ENCODE measurements at places on chromosomes 5 and 9.

DNA sequence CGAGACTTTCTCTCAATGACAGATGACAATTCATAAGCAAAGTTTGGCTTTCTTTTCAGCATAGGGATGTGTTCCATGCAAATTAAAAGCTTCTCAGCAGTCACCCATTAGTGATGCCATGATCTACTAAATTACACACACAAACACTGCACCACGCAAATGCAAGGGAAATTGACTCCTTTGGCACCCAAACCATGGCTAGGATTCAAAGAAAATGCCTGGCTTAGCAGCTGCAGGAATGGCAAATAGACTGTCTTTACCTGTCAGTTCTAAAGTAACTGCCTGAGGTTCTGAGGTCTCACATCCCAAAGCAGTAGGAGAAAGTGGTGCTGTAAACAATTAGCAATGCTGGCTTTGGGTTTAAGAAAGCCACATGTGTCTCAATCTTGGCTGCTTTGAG is 108.6 kb upstream of the ATP10B start:
- no peak for DNase-seq

GRCh38 chr9:33080534-33080933 is 4.1 kb upstream of the SMU1 start:
- no peak for DNase-seq

DNA sequence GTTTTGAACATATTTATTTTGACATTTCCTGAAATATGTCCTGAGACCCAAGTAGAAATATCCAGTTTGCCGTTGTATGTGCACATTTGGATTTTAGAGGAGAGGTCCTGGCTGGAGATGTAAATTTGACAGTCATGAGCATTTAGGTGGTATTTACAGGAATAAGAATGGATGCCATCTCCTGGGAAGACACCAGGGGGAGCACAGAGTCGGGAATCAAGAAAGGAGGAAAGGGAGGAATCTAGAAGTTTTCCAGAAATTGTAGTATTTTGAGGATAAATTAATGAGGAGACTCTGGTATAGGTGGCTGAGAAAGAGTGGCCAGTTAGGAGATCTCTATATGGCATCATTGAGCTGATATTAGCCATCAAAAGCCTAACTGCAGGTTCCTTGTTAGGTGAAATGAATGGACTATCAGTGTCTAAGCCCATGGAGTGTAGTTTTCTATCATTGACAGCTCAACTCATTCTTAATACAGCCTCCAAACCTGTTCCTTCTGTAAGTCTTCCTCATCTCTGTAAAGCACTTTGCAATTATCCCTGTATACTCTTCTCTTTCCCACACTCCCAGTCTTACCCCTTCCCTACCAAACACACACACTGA is 7.2 kb downstream of the GAPT start:
- DNase-seq = peak; percentile 30

- no peak for DNase-seq
Observed at GRCh38 chr5:107403228-107403953, 267.3 kb downstream of the EFNA5 start.

- DNase-seq = no peak
Observed at GRCh38 chr5:50874306-50875001, 208.0 kb downstream of the PARP8 start.

- no peak for DNase-seq
Observed at GRCh38 chr9:841371-842209, at the start of gene DMRT1. TSS of gene DMRT1 (plus strand) at chr9:841697. CDS start at chr9:841839, 142 bp downstream.

- DNase-seq = no peak
Observed at GRCh38 chr9:121557581-121558447, 58.2 kb upstream of the GGTA1 start.

- no peak for DNase-seq
Observed at GRCh38 chr9:19032406-19032805, 603 bp downstream of the SAXO1 start.

- DNase-seq = no peak
Observed at GRCh38 chr9:70902171-70902570, 219.2 kb downstream of the TRPM3 start.

DNA sequence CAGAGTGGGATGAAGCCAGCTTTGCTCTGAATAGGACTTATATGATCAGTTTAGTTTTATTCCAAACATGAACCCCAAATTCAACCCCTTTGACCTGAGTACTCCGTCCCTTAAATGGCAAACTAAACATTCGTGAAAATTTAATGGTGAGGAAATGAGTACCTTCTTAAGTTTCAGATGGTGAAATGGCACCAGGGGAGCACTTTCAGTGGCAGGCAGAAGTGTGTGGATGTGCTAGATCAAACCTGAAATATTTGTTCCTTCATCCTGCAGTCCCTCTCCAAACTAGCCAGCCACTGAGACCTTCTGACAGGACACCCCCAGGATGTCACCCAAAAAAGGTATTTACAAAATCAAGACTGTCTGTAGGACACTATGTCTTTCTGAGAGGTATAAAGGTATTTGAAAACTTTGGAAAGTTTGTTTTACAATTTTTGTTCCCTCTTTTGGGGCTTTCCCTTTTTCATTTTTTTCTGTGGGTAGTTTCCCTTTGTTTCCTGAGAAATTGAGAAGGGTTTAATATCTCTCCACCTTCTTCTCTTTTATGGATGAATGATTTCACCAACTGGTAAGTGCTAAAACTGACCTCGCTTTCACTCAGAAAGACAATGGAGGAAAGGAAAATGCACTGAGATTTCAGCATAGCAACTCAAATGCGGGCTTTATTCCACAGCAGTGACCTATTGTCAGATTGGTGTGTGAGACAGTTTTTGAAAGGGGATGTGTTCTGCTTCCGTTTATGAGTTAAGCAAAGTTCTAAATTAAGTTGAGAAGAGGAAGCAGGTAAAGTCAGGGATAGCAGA is 127.1 kb downstream of the TMC1 start:
- no peak for DNase-seq

DNA sequence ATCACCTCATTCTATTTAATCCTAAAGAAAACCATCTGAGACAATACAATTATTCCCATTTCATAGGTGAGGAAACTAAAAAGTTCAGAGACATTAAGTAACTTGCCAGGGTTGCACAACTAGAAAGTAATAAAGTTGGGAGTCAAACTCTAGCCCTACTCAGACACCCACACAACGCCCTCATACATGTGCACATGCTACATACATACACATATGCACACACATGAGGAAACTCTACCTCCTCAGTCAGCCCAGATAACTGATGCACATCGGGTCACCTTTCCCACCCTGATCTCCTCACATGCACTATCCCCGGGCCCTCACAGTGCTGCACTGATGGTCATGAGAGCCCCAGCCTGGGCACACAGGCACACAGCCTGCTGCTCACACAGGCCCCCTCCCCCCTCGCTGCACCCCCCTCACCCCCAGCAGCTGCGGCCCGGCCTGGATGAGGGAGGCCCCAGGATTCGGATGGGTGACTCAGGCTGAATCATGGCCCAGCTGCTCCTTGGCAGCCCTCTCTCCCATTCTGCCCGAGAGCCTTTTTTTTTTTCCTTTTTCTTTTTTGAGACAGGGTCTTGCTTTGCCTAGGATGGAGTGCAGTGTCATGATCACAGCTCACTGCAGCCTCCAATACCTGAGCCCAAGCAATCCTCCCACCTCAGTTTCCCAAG is 5.0 kb upstream of the GPRIN1 start:
- DNase-seq = no peak

DNA sequence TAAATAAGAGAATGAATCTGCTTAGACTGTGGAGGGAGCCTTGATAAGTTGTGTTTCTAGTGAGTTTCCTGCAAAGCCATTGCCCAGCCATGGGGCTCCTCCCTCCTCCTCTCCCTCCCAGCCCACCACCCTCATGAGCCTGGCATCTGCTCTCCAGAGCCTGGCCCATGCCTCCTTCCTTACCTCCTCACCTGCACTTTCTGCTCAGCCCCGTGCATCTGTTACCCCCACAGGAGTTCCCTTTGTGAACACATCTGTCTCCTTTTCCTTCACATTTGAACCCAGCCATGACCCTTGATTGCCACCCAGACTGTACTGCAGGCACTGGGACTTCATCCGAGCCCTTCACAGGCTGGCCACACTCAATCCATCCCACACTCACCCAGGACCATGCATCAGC is 395.6 kb downstream of the IRX2 start:
- DNase-seq = no peak

- no peak for DNase-seq
Observed at GRCh38 chr5:12242950-12243888, 339.0 kb upstream of the CTNND2 start.

- no peak for DNase-seq
Observed at GRCh38 chr5:32369032-32369431, 56.3 kb upstream of the MTMR12 start.

DNA sequence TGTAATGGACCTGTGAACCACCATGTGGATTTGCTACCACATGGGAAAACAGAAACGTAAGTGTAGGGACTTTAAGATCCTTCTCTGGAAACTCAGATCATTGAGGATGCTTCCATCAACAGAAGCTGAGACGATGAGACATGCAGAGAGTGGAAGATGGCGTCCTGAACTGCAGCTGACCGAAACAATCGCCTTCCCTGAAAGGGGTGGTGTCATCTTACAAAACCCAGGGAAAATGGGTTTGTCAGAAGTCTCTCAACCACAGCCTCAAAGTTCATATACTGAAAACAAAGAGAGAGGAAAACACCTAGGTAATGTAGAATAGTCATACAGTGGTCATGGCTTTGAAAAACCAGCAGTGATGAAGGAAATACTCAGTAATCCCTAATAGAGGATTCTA is 6.6 kb upstream of the PTPN3 start:
- no peak for DNase-seq

GRCh38 chr9:112867275-112867991 is 23.2 kb downstream of the SLC46A2 start:
- DNase-seq = no peak

DNA sequence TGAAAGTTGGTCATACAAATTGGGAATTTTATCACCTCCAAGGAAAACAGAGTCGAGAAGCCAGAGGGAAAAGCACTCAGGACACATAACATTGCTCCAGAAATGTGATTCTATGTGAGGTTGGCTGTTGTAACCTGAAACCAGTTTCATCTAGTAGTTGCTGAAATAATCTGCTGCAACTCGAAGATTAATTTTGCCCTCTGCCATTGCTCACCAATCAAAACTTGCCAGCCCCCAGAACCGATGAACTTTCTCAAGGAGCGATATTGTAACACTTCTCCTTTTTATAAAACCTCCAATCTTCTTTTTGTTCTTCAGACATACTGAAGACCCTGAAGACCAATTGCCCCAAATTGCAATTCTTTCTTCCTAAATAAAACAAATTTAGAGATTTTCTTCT is 31.1 kb downstream of the C5orf58 start:
- DNase-seq = no peak

GRCh38 chr5:109690242-109690974 is 681 bp downstream of the MAN2A1 start:
- DNase-seq = peak; percentile 28

DNA sequence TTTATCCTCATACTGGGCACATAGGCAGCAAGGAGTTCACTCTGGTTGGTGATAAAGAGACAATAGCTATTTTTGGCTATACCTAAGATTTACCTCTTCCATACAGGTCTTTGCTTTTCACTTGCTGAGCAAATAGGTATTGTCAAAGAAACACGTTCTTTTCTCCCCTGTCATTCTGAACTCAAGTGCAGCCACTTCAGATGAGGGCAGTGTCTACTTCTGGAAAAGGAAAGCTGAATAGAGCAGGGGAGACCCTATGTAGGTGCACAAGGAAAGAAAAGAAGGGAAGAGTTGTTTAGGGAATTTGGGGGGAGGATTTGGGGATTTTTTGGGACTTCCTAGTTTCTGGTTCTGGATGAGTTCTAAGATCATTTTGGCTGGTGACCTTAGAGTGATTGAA is 109.6 kb downstream of the ATP10B start:
- DNase-seq = no peak

Data from posterior cingulate gyrus (tissue), 11 donors.